Heart right ventricle (tissue), 16 donors: ENCODE measurements at places on chromosomes 5 and 9. TPM values are rescaled to one million over a fixed set of nuclear protein-coding genes. Genes with fewer than 3 reads are reported as not detected.

DNA sequence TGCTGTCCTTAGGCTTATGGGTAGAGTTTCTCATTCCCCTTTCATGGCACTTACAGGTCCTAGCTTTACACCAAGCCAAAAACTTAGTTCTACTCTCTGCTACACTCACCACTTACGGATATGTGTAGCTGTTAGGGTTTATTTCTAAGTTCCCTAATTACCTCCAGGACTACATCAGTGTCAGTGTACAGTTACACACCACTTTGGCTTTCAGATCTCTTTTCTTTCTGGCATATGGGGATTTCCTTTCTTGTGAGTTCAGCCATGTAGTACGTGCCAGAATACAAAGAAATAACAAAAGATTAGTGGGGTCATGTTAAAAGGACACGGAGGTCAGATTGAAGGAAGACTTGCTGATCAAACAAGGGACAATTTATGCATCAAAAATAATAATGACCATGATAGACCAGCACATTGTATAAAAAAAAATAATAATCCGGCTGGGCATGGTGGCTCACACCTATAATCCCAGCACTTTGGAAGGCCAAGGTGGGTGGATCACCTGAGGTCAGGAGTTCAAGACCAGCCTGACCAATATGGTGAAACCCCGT, 41.8 kb downstream of the LYRM7 start:
- no peak for DNase-seq

TXNDC8 gene
- not detected for total RNA-seq

DNA sequence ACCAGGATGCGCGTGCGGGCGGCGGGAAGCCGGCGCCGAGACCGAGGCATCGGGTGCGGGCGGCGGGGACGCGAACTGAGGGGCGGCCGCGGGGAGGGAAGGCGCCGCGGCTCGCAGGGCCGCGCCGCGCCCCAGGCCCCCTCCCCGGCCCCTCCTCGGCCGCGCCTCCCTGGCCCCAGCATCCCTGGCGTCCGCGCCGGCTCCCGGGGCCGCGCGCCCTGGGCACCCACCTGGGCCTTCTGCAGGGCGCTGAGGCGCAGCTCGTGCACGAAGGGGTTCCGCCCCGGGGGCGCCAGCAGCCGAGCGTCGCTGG, 324 bp downstream of the LPCAT1 start:
- no peak for DNase-seq

PCDH1 gene
- total RNA-seq, result 12.2 TPM

GRM6 gene
- not detected for total RNA-seq

DNA sequence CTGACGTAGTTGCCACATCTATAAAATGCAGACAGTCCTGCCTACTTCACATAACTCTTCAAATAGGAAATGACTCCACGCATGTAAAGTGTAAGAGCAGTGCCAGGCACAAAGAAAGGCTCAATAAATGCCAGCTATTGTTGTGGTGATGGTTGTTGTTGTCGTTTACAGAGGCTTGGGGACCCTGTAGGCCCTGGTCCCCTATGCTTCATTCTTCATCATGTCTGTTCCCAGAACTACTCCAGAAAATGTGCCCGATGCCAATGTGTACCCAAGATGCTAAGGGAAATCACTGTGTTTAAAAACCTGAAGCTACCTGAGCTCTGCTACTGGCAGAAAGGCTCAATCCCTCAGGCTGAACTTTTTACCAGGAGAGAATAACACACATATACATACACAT, 9.1 kb downstream of the SLIT3 start:
- DNase-seq, result no peak

DNA sequence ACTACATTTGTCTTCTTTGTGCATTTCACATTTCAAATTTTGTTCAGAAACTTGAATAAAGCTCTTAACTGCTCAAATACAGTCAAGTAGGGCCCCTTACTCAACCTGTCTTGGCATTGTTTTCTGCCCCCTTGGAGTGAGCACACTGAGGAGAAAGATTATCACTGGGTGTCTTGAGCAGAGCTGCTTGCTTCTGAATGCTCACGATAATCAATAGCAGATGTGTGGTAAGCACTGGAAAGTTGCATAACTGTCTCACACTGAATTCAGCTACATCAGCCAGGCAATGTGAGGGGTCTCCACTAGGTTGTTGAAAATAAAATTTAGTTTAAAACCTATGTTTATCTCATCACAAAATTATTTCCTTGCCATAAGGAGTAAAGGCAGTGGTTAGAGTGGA, 7.8 kb upstream of the TNFAIP8 start:
- no peak for DNase-seq

NTRK2 gene
- 7.7 TPM for total RNA-seq

IRX1 gene
- not detected for total RNA-seq

DNA sequence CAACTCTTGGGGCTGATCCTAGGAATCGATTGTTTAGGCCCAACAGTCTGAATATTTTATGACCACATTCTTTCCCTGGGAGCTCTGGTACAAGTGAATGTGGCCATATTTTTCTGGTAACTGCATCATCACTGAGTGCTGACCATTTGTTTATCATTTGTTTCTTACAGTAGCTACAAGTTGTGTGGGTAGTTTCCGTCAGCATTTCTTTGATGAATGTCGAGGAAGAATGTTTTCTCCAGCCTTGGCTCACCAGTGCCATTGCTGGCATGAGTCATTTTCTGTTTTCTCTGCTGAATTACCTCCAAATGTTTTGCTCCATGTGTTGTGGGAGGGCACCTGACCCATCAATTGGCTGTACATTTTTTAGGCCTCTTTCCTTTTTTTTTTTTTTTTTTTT, 14.1 kb upstream of the CARD19 start:
- no peak for DNase-seq

DNA sequence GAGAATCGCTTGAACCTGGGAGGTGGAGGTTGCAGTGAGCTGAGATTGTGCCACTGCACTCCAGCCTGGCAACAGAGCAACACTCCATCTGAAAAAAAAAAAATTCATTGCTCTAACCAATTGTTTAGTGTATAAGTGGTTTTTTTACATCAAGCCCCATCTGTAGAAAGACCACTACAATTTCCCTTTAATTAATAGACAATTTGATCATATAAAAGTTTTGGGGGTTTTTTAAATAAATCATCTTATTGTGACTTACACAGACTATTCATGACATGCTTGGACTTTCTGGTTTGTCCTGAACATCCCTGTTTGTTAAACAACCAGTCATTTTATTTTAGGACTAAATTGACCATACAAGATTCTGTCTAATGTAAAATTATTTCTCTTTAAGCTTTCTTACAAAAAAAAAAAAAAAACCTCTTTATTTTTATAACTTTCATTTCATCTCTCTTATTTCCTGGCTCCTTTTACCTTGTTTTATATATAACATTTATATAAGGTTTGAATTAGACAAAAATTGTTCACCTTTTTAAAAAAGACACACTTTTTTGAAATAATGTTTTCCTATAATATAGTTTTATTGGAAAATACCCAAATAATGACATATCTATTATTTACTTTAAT, 9.8 kb upstream of the FANCC start:
- DNase-seq, result no peak

DNA sequence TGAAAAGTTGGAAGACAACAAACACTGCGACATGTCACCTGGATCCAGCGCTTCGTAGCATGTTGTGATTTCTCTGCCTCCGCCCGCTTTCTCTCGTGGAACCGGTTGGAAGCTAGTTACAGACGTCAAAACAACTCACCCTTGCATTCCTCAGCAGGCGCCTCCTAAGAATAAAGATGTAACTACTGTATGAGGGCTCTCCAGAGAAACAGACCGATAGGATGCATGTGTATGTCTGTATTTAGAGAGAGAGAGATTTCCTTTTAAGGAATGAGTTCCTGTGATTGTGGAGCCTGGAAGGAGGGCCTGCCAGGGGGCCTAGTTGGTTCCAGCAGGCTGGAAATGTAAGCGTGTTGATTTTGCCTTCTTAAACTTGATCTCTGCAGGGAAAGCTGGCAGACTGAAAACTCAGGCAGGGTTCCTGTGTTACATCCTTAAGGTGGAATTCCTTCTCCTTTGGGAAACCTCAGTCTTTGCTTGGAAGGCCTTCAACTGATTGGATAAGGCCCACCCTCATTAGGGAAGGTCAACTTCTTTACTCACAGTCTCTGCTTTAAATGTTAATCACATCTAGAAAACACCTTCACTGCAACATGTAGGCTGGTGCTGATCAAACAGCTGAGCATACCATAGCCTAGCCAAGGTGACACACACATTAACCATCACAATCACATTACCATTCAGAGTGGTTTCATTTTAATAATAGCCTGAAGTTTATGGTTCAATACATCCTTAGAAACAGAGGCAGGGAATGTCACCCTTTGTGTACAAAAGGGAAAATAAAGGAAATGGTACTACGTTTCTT, 163.8 kb downstream of the SYK start:
- no peak for DNase-seq

DNA sequence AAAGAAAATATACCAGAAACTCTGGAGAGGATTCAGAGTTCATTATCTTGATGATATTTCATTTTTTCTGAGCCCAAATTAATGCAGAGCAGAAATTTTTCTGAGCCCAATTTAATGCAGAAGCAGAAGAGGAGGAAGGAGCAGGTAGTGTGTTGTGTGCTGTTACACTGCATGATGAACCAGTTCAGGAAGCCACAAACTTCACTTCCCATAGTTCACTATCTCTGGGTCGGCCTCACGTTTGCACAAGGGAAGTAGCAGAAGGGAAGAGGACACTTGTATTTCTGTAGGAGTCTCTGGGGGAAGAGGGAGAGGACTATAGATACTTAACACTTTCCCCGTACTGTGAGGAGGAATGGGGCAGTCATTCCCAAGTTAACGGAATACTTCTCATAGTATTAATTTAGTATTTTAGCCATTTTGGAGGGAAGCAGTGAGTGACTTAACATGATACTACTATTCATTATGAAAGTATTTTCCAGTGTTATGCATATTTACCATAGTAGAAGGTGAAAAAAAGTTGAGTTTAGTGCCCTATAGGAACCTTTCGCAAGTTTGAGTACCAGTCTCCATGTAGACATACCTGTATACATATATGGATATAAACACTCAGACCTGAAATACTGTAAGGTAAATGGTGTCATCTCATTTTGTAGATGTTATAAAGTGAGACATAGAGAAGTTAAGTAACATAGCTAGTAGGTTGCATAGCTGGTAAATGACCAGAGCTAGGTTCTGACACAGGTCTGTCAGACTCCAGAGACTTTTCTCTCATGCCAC, 30.0 kb downstream of the XPA start:
- DNase-seq, result no peak

MSMP gene
- not detected for total RNA-seq

ADAMTS16 gene
- not detected for total RNA-seq

ARHGEF37 gene
- total RNA-seq, result 24.3 TPM

DNA sequence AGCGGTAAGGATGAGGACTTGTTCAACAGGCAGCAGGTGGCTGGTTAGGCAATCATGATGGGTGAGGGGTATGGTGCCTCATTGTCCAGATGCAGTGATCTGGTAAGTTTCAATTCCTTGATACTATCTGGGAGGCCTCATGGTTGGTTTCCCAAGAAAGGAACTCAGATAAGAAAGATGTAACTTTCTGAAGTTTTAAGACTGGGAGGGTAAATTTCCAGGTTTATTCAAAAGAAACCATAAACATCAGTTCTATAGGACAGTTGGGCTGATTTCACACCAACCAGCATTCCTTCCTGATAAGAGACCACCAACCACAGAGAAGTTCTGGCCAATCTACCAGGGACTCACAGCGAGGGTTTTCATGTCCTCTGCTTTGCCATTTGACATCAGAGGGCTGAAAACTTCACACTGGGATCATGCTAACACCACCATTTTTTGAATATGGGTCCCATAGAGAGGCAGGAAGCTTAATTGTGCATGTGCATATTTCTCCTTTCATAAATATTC, 773 bp upstream of the AGGF1 start:
- DNase-seq, result no peak

PRSS3 gene
- 0.77 TPM for total RNA-seq

DNA sequence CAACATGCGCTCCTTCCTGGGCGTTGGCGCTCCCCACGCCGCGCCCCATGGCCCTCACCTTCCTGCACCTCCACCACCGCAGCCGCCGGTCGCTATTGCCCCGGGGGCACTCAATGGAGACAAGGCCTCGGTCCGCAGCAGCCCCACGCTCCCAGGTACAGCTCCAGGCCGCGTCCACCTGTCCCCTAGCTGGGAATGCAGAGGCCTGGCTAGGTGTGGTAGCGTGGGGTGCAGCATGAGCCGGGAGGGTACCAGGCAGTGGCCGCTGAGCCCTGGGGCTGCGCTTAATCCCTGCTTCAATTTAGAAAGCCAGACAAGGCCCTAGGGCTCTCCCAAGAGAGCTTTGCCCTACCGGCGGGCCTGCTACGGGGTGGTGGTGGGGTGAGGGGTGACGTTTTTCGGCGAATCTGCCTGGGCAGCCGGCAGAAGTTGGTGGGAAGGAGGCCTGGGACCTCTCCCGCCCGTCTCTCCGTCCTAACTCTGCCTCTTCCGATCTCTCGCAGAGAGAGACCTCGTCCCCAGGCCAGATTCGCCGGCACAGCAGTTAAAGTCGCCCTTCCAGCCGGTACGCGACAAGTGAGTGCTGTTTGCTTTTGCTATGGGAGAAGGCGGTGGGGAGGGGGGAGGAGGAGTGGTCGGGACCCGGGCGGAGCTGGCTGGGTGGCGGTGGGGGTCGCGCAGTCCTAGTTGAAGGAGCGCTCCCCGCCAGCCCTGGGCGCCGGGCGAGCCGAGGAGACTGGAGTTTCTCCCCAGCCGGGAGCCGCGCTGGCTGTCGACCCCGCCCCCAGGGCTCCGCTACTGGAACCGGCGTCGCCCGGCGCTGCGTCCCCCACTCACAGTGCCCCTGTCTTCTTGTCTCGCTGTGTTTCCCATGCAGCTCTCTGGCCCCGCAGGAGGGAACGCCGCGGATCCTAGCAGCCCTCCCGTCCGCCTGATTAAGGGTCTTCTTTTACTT, 4.8 kb downstream of the IRX1 start:
- no peak for DNase-seq

FAT2 gene
- total RNA-seq, result not detected

WDR38 gene
- total RNA-seq, result 0.22 TPM
